ENCODE measurements at places on chromosomes 2 and 18. TPM values are rescaled to one million over a fixed set of nuclear protein-coding genes. Genes with fewer than 3 reads are reported as not detected.

FBLN7 gene
- total RNA-seq, result under 0.01 TPM

C2orf66 gene
- under 0.01 TPM for total RNA-seq

- no peak for DNase-seq
These were observed 227.6 kb upstream of the SMIM21 start for GRCh38 chr18:75654851-75655751.

- peak; percentile 2 for DNase-seq
These were observed 128.5 kb downstream of the EPHA4 start for GRCh38 chr2:221443645-221444044.

DNA sequence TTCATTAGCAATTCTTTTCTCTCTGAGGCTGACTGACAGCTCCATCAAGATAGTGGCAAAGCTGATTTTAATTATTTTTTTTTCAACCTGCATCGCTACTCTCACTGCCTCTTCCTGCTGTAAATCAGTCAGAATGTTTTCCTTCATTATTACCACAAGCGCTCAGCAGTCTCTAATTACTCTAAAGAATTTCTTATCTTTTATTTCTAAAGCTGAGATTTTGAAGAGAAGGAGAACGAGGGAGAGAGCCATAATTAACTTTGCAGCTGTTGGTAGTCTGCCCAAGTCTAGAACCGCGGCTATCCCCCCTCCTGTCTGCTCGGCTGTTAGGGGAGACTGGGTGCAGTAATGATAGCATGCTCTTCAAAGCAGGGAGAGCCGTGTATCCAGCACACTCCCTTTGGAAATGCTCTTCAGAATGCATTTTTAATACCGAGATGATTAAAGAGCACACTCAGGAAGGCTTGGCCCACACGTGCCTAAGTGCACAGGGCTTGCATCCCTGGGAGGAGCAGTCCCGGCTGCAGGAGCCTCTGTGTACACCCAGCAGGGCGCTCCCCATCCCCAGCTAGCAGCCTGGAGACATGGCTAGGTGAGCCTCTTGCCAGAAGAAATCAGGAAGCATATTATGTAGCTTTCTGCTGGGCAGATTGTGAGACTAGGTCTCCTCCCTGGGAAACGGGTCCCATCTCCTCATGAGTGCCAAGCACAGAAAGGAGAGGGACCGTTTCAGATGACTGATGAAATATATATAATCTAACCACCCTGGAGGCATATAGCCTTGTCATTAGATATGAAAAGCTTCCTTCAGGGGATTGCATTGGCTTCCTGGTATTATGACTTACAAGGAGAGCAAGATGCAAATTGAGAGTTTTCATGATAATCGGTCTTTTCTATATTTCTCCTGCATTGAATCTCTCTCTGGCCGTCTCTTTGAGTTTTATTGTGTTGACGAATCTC is 555.2 kb downstream of the CMPK2 start:
- no peak for DNase-seq

EMX1 gene
- 0.26 TPM for total RNA-seq

GRCh38 chr2:178233428-178233827 is 39.1 kb downstream of the OSBPL6 start:
- DNase-seq, result peak; percentile 83

DNA sequence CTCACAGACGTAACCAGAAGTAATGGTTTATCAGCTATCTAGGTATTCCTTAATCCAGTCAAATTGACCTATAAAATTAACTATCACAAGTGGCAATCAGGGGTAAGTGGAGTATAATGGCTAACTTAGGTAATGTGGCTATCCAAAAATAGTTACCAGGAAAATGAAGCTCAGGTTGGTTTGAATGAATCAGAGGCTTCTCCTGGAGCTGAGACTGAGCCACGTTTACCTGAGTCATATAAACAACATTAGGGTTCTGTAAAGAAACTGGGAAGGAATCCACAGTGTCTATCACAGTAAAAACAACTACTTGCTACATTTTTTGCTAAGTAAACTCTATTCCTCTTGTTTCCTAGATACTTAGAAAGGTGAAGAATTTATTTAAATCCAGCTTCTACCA is 236.0 kb upstream of the SPHKAP start:
- peak; percentile 59 for DNase-seq

DNA sequence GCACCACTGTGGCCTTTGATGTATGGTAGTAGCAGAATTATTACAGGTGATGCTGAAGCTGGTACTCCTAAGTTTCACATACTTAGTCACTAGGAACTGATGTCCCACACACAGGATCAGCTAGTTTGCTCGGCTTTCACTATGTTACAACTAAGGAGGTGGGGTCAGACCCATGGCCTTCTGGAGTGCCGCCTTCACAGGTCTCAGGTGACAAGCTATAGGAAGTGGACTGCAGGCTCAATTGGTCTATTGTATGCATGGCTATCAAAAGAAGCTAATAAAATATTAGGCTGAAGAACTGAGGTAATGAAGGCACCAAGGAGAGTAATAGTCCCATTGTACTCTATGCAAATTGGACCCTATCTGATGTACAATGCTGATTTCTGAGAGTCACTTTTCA is 170.6 kb downstream of the DLGAP1 start:
- no peak for DNase-seq

ITGB6 gene
- 21.1 TPM for total RNA-seq

- DNase-seq, result no peak
These were observed 37.3 kb upstream of the DNAH7 start for GRCh38 chr2:196105951-196106350.

- DNase-seq, result no peak
These were observed 279.8 kb downstream of the PTGR3 start for GRCh38 chr18:74929110-74929509.

FAM124B gene
- not detected for total RNA-seq

DNA sequence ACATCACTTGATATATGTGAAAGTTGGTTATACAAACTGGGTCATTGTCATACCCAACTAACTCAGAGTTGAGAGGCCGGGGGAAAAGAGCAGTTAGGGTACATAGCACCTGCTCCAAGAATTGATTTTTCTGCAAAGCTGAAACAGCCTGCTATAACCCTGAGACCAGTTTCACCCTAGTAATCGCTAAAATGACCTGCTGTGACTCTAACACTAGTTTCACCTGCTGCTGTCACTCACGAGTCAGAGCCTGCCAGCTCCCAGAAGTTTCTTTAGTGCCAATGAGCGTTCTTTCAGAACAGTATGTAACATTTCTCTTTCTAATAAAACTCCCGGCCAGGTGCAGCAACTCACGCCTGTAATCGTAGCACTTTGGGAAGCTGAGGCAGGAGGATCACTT is 28.0 kb downstream of the SRSF7 start:
- DNase-seq, result no peak

DNA sequence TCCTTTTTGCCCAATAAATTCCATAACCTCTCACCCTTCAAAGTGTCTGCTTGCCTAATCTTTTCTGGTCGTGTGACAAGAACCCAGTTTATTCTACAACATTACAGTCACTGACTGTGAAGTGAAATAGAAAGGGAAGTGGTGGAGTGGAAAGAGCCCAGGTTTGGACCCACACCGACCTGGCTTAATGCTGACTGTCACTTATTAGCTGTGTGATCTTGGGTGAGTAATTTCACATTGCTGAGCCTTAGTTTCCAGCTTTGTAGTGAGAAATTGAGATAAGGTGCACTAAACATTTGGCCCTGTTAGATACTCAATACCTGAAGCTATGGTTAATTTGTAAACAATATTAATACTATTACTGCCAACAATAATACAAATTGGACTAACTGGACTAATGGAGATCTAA is 291.1 kb downstream of the AGPS start:
- no peak for DNase-seq

GRCh38 chr2:239197146-239197545 is 203.7 kb downstream of the HDAC4 start:
- DNase-seq, result no peak

All from bronchial epithelial cell (primary cell).